CD8-positive, alpha-beta T cell (primary cell): ENCODE measurements at places on chromosomes 1 and 21. TPM values are rescaled to one million over a fixed set of nuclear protein-coding genes. Genes with fewer than 3 reads are reported as not detected.

LEPROT gene
- 16.5 TPM for total RNA-seq

CYP4B1 gene
- total RNA-seq = not detected

DCST1 gene
- not detected for total RNA-seq

CASZ1 gene
- 48.0 TPM for total RNA-seq

OR2T11 gene
- not detected for total RNA-seq
